Germinal center (tissue), 1 donor: ENCODE measurements at places on chromosomes 5 and 9.

DNA sequence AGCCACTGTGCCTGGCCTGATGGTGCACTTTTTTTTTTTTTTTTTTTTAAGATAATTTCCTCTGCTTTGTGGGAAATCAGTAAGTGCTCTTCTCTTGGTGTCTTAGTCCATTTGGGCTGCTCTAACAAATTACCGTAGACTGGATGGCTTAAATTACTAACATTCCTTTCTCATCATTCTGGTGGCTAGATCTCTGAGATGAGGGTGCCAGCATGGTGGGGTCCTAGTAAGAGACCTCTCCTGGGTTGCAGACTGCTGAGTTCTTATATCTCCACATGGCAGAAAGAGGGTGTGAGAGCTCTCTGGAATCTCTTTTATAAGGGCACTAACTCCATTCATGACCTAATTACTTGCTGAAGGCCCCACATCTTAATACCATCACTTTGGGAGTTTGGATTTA lies 133.9 kb upstream of the ANKRD55 start:
- DNase-seq: no peak

DNA sequence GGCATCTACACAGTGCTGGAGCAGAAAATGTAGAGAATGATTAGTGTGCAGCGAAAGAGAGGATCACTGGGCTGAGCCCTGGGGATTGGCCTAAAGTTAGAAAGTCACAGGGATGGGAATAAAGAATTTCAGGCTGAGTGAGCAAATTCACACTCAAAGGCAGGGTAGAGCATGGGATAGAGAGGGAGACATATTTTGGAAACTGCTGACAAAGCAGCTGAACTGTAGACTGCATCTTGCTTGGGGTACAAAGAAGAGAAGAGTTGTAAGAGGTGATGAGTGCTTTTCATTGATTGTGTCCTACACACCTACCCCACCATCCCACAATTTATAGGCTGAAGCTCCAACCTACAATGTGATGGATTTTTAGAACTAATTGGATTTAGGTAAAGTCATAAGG lies 677.8 kb downstream of the TAF11L14 start:
- DNase-seq: no peak

DNA sequence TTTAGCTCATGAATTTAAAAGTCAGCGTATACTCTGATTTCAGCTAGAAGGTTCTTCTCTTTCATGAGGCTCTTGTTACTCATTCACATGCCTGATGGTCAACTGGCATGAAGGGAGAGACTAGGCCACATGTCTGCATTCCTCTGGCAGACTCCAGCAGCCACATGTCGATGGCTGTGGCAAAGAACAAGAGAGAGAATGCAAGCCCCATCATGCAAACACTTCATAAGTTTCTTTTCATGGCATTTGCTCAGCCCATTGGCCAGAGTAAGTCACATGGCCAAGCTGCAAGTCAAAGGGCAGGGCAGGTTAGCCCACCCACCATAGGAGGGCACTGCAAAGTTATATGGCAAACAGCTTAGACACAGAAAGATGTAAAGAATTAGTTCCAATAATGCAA lies 5.4 kb downstream of the KCNV2 start:
- no peak for DNase-seq

- DNase-seq: no peak
These were observed 50.5 kb downstream of the GADD45G start for GRCh38 chr9:89655056-89655989.

DNA sequence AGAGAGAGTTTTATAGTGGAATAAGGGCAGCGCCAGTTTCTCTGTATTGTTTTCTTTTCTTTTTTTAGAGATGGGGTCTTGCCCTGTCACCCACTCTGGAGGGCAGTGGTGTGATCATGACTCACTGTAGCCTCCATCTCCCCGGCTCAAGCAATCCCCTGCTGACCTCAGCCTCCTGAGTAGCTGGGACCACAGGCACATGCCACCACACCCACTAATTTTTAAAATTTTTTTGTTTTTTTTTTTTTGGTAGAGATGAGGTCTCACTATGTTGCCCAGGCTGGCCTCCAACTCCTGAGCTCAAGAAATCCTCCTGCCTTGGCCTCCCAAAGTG lies 119.0 kb downstream of the PIK3R1 start:
- DNase-seq: no peak

- no peak for DNase-seq
These were observed 24.7 kb upstream of the RNU6ATAC start for GRCh38 chr9:134189145-134189469.

DNA sequence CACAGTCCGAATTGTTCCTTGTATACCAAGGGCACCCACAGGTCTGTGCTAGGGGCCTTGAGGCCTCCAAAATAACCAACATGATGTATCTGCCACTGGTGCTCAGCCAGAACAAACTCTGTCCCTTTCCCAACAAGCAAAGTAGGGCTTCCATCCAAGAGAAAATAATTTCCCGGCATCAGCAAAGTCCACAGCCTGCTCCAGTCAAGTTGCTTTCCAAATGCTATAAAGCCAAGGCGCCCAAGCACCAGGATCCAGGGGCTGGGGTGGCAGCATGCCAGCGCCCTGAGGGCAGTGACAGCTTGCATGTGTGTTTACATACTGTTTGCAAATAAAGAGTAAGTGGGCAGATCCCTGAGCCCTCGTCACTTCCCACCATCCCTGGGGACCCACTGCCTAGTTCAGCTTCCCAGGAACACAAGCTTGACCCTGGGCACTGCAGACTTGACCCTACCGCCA lies 155.9 kb downstream of the ERCC6L2 start:
- no peak for DNase-seq

- peak; percentile 66 for DNase-seq
These were observed 17.6 kb downstream of the TSTD2 start for GRCh38 chr9:97615439-97616072.

DNA sequence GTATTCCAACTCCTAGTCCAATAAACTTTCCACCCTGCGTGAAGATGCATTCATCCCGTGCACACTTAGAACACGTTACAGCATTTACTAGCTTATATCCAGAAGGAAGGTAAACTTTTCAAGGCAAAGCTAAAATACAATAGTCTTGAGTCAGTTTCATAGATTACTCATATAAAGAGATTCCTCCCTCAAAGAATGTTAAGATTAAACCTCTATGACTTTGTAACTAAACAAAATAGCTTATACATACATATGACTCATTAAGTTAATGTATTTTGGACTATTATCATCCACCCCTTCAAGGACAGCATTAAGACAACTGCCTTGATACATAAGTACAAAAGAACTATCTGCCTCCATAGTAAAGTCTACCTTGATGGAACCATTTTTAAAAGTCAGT lies 36.1 kb downstream of the TLE1 start:
- DNase-seq: no peak

GRCh38 chr5:154385236-154385512 lies 60.6 kb upstream of the SAP30L start:
- DNase-seq: peak; percentile 65

DNA sequence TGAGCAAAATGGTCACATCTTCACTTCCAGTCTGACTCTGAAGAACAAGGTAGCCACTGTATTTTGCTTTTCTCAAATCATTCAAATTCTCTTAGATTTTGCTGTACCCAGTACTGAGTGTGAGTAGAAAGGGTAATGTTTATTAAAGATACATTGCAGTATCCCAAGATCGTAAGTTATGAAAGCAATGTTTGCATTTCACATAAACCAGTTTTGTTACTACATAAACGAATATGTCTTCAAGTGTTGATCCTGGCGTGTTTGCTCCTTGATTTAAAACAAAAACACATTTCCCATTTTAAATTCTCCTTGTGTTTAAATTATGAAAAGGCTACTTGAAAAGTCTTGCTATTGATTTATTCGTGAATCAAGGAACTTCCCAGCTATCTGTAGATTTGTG lies 22.0 kb downstream of the SNX30 start:
- DNase-seq: no peak

GRCh38 chr9:134644725-134645606 lies 3.4 kb downstream of the COL5A1 start:
- DNase-seq: no peak

DNA sequence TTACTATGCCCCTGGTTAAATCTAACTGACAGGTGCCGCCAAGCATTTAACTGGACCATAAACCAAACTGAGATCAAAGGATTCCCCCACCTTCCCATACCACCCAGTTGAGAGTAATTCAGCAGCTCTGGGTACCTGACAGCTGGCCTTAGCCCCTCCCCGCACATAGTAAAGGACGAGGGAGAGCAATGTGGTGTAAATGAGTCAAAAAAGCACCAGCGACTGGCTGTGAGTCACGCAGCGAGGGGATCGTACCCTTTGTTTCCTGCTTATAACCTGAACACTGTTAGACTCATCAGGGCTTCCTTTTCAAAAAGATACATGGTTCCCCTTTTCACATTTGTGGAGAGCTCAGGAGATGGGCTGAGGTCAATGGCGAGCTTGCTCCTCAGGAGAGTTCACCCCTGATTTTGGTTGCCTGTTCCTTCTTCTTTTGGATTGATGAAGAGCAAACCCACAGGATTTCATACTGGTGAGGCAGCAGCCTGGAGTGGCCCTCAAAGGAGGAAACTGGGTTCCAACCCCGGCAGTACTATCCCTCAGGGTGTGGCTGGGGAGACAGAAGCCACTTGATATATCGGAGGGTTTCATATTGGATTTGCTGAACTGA lies 71.5 kb downstream of the ANKRD33B start:
- peak; percentile 73 for DNase-seq

- no peak for DNase-seq
These were observed 59.4 kb upstream of the SIMC1 start for GRCh38 chr5:176178789-176179188.

- no peak for DNase-seq
These were observed 33.9 kb upstream of the ARHGAP26 start for GRCh38 chr5:142736247-142736632.

DNA sequence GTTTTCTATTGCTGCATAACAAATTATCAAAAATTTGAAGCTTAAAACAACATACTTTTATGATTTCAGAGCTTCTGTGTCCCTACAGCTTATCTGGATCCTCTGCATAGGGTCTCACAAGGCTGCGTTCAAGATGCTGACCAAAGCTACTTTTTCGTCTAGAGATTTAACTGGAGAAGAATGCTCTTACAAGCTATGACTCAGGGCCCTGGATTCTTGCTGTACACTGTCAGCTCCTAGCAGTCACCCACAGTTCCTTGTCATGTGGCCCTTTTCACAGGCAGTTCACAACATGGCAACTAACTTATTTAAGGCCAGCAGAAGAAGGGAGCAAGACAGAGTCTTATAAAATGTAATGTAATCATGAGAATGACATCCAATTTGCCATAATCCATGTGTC lies 70.8 kb upstream of the FAM174A start:
- no peak for DNase-seq

GRCh38 chr9:14909961-14910805 lies at the start of gene FREM1:
Gene FREM1 (minus strand): TSS chr9:14910428. CDS start chr9:14868977, 41,451 bp downstream.
- DNase-seq: no peak
